Activated naive CD4-positive, alpha-beta T cell treated with anti-CD3 and anti-CD28 coated beads, Interleukin-2, amount 50 U/mL, for 16 hours (primary cell): ENCODE measurements at places on chromosomes 3 and 15.

- no peak for DNase-seq
These were observed 5.5 kb upstream of the GP5 start for GRCh38 chr3:194404365-194405140.

DNA sequence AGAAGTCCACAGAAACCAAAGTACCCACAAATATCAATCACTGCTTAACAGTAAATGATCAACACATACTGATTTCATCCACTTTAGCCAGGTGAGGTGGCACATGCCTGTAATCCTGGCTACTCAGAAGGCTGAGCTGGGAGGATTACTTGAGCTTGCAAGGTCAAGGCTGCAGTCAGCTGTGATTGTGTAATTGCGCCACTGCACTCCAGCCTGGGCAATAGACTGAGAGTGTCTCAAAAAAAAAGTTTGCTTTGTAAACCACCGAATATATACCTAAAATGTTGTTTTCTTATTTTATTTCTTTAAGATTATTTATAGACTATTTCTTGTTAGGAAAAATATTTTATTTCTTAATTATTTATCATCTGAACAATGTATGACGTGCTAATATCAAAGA is 8.7 kb upstream of the ATP13A4 start:
- no peak for DNase-seq

- no peak for DNase-seq
These were observed 65.6 kb upstream of the NEDD4 start for GRCh38 chr15:56058986-56059385.

DNA sequence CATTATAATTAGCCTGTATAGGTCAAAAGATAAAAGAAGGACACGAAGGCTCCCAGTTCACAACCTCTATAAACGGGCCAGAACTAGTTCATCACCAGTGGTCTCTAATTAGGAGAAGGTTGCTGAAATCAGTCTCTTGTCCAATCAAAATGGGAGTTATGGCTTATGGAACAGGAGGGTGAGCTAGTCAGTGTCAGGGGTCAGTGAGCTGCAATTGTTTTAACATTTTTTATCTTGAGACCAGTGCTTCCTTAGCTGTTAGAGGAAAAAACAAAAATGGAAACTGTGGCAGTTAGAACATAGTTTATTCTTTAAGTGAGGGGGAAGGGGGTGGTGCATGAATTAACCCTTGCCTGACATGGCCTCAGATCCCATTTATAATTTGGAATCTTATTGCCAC is 141.7 kb downstream of the KCNMB2 start:
- DNase-seq: no peak

- DNase-seq: no peak
These were observed 302.9 kb downstream of the PLCL2 start for GRCh38 chr3:17187589-17188184.
